ENCODE measurements at places on chromosomes 1 and 21.

DNA sequence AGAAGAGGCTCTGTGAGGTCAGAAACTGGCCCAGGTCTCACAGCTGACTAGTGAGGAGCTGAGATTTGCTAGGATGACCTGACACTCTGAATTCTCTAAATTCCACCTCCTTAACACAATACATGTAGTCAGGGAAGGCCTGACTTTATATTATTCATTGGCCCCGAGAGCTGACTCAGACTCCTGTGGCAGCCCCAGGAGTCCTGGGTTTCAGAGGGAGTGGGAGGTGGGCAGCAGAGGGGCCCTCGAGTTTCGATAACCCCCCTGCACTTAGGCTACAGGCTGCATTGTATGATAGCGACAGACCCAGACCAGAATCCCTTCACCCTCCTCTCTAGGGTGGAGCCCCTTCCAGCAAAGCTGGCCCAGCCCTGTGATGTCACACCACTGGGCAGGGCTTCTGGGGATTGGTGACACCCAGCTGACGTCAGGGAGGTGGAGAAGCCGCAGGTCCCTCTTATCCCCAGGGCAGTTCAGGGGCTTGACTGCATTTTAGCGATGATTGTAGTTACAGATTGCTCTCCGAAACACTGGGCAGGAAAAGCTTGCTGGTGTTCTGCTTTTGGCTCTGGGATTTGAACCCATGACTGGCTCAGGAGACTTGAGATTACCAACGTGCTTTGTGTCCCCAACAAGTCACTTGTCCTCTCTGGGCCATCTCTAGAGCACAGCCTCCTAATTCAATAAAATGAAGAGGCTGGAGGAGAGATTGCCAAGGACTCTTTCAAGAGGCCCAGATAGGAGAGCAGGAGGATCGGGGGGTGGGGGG is 17.0 kb upstream of the GPR37L1 start:
- DNase-seq, result no peak

- DNase-seq, result no peak
Observed at GRCh38 chr1:107525145-107525544, 384.3 kb downstream of the NTNG1 start.

DNA sequence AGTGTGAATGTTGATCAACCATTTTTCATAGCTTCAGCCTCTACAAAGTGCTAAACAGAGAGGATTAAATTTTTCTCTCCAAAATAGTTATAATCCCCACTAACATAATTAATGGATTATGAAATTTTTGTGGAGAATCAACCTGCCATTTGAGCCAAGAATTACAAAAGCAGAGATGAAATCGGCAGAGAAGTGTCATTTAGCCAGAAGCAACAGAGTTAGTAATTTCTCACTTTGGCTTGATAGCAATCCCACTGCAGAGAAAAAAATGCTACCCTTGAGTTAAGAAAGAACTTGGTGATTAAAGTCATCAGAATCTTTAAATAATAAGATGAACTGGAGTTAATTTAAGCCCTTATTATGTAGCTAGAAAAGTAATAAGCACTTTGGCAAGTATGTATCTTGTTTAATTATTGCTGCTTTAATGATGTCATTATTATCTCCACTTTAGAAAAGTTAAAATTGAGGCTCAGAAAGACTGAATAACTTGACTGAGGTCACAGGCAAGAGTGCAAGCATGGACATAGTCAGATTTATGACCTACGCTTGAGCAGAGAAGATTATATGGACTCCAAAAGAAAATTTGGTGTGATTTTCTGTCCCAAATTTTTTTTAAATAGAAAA is 37.3 kb downstream of the RGS4 start:
- DNase-seq, result no peak

GRCh38 chr1:236035681-236036101 is 29.2 kb downstream of the NID1 start:
- no peak for DNase-seq

DNA sequence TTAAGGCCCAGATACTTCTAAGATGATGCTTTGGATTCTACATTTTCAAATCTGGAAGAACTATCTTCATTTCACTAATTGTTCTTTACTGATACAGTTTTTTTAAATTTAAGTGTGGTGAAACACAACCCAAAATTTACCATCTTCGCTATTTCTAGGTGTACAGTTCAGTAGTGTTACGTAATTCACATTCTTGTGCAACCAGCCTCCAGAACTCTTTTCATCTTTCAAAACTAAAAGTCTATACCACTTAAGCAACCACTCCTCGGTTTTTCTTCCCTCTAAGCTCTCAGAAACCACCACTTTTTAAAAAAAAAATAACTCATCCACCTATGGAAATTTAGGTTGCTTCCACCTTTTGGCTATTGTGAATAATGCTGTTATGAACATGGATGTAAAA is 220.7 kb downstream of the PDE4B start:
- DNase-seq, result no peak

GRCh38 chr21:29205988-29206387 is 75.5 kb downstream of the MAP3K7CL start:
- no peak for DNase-seq

DNA sequence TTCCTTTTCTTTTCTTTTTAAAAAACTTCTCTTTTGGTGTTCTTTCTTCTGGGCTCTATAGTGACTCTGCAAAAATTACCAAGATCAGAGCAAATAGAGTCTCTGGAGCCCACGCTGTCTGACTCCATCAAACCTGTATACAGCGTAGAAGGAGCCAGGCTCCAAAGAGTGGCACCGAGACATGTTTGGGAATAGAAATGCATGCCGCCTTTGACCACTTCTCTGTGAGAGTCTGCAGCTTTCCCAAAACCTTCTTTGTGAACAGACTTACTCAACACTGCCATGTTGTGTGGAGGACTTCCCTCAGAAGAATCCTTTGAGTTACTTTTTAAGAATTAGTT is 55.3 kb downstream of the GORAB start:
- DNase-seq, result peak; percentile 18

DNA sequence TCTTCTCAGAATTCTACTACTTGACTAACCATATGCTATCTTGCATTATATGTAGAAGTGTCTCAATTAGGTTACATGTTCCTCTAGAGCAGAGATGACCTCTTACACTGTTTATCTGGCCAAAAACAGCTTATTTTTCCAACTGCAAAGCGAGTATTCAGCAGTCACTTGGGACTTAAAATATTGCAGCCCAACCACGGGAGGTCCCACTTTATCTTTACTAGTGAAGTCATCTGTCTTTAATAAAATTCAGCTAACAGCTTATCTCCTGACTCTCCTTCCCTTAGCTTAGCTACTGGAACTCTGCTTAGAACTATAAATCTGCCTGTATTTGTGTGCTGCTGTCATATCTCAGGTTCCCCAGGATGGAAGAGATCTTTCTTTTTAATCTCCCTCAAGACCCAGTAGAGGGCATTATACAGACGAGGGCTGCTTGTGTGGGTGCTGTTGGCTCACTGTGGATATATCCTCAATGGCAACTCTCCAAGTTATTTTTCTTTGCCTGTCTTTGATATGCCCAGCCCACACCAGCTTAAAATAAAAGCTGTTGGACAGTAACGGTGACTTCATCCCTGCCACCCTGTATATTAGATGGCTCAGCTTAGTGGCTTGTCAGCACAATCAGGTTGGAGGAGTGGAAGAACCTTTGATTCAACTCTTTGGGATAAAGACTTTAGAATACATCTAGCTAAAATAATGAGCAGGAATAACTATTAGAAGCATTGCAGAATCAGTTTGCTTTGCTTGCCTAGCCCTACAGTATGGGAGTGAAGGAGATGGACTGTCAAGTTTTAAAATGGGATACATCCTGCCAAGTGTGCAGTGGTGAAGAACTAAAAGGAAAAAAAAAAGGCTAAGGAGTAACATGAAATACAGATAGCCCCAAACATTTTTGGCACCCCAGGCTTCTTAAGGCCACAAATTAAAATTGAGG is 9.6 kb downstream of the ENSA start:
- no peak for DNase-seq

DNA sequence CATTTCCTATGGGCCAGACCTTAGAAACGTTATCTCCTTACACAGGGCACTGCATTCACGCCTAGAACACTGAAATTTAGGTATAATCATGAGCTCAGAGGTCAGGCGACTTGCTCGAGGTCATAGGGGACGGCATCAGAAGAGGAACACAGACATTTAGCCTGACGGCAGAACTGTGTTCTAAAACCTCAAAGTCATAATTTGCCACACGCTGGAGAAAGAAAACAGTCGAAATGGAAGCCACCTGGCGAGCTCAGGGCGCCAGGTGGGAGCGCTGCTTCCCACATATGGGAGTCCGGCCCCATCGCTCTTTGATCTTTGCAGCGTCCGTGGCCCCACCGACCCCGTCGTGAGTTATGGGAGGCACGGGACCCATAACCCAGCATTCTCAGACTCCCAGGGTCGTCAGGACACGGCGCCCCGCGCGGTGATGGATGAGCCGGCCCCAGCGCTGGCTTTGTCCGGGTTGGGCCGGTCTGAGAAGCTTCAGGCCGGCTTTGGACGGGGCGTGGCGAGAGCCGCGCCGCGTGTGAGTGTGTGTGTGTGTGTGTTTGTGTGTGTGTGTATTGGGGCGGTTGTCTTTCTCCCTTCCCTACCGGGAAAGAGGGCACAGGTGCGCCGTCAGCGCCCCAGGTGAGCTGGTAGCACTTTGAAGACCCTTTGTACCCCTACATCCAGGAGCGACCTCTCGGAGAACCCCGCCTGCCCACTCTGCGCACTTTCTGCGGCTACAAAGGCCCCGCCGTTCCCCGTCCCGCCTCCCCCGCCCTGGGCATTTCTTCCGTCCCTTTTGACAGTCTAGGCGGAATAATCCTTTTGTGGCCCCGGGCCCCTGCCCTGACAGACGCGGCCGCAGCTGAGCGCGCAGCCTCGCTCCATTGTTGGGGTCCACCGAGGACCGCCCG is 861 bp upstream of the DRAXIN start:
- no peak for DNase-seq

DNA sequence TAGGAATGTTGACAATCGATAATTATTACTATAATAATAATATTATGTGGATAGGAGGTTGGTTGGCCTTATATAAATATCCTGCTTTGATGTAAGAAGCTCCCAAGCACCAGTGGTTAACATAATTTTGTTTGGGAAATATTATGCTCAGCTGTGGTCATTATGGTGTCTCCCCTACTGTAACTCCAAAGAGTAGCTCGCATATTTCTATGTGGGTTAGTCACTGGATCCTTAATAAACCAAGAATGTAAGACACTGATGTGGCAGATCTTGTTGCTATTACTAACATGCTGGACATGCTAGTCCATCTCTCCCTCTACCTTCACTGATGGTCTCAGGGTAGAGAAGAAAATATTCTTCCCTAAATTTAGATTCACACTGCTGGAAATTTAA is 79.2 kb upstream of the RALGPS2 start:
- no peak for DNase-seq

GRCh38 chr1:60809204-60809980 is 273.0 kb upstream of the NFIA start:
- DNase-seq, result no peak

DNA sequence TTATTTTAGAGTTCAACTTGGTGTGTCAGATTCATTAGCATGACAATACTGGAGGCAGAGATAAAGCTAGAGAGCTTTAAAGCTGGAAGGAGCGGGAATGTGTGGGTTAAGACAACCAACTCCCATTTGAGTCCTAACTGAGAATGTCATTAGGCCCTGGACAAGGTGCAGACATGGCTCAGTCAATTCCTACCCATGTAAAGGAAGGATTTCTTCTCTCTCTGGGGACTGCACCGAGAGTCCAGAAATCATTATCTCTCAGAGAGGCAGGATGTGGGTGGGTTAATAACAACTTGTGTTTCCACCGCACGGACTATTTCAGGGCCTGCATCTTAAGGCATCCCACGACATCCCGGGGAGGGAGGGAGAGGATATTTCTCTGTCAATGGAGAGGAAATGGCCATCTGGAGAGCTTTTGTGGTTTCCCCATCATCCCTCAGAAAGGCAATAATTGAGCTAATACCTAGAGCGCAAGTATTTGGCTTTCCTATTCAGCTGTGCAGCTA is 46.7 kb upstream of the SARS1 start:
- no peak for DNase-seq

- DNase-seq, result no peak
Observed at GRCh38 chr1:80468356-80468755, 1332.4 kb upstream of the ADGRL2 start.

GRCh38 chr1:210475321-210475720 is 146.6 kb downstream of the HHAT start:
- no peak for DNase-seq

DNA sequence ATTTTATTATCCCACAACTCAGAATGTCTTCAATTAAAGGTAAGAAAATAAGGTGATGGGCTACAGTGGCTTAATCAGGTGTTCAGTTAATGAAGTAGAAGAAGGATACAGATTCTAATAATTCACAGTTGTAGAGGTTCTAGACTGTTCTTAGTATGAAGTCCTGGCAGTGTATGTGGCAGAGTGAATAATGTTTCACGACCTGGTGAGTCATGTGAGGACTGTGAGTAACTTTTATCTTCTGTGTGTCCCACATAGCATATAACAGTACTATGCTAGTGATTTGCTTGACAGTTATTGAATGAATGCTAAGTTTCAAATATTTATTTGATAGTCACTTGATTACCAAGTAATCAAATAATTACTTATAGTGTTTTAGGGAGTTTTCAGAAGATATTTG is 20.0 kb downstream of the SLC16A4 start:
- no peak for DNase-seq

DNA sequence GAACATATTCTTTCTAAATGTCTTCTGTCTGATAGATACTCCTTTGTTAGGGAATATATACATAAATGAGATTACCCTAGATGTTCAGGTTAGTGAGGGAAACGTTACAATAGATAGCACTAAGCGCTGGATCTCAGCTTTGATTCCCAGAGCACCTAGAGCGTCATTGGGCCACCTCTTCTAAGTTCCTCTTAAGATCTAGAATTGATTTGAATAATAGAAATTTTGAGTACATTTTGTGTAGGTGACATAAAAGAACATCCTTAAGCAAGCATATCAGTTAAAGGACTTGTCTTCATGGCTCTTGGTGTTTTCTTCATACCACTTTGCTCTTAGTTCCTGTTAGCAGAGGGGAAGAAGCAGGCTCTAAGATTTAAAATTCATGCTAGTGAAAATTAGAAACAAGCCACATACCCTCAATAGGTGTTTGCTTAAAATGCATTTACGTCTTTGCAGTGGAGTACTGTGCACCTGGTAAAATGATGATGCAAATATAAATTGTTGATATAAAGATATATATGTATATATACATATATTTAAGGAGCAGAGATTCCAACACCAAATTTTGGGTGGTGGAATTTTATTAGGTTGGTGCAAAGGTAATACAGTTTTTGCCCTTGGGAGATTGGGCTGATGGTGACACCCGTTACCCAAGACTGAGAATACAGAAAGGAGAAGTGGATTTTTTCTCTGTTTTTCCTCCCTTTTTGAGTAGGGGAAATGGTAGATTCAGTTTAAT is 47.1 kb downstream of the DYRK1A start:
- DNase-seq, result no peak

- no peak for DNase-seq
Observed at GRCh38 chr1:151158326-151158725, 1.9 kb downstream of the TNFAIP8L2 start.

GRCh38 chr1:23868557-23869016 is 497 bp upstream of the FUCA1 start:
- no peak for DNase-seq

GRCh38 chr21:44774972-44775371 is 26.6 kb downstream of the UBE2G2 start:
- no peak for DNase-seq

Measured in cerebellar cortex (tissue), 1 donor.